Hippocampal formation (tissue), 2 donors: ENCODE measurements at places on chromosomes 12 and 14.

GRCh38 chr14:35789651-35790050 lies 19.4 kb downstream of the RALGAPA1 start:
- no peak for DNase-seq

- DNase-seq = no peak
Measured at GRCh38 chr12:130357241-130357640, 19.6 kb downstream of the PIWIL1 start.

GRCh38 chr14:79764323-79764722 lies 447.0 kb downstream of the DIO2 start:
- no peak for DNase-seq

DNA sequence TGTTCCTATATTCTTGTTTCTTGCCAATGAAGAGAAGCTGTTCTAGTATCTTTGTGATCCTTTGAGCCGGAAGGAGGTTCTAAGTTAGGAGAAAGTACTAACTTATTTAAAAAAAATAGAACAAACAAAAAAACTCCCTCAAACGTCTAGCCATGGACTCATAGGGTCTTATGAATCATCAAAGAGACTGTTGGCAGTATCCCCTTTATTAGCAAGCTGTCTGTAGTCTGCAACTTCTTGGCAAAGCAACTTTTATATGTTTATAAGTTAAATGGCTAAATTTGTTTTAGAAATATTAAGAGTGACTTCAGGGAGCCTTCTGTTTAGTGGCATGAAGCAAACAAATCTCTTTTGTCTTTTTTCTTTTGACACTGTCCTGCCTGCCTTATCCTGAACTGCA lies 291.9 kb downstream of the FUT8 start:
- no peak for DNase-seq

DNA sequence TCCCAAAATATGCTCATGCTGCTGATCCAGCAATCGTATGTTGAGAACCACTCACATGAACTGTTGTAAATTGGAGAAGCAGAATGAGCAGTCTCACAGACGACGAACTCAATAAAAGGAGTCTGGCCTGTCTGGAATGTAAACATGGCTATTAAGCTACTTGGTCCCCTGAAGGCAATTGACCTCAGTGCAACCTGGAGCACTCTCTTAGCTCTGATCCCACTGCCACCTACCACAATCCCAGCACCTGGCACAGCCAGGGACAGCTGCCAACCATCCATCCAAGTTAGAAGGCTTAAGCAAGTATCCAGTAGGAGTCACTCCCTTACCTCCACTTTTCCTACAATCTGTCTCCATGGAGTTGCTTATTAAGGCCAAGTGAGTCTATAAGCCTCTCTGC lies 406.9 kb upstream of the CLEC14A start:
- DNase-seq = no peak

GRCh38 chr12:96454396-96454795 lies 35.0 kb upstream of the CFAP54 start:
- DNase-seq = no peak
